ENCODE measurements at places on chromosomes 3 and 15.

GRCh38 chr3:74518610-74519009 is 95.8 kb downstream of the CNTN3 start:
- no peak for DNase-seq

GRCh38 chr3:2735392-2735894 is 374.7 kb downstream of the IL5RA start:
- no peak for DNase-seq

DNA sequence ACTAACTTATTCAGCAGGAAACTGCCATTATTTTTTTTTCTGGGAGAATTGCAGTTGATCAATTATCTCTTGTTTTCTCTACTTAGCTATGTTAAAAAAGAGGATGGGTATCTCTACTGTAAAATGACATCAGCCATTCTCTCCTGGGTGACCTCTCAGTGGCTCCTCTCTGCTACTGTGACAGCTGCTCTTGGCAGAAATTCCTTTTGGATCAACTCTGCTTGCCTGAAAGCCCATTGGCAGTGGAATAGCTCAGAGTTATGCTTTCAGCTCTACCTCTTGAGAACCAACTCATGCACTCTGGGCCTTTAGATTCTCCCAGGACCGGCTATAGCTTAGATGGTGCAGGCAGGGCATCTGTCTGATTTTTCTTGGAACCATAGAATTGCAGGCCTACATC is 99.9 kb upstream of the GAP43 start:
- no peak for DNase-seq

DNA sequence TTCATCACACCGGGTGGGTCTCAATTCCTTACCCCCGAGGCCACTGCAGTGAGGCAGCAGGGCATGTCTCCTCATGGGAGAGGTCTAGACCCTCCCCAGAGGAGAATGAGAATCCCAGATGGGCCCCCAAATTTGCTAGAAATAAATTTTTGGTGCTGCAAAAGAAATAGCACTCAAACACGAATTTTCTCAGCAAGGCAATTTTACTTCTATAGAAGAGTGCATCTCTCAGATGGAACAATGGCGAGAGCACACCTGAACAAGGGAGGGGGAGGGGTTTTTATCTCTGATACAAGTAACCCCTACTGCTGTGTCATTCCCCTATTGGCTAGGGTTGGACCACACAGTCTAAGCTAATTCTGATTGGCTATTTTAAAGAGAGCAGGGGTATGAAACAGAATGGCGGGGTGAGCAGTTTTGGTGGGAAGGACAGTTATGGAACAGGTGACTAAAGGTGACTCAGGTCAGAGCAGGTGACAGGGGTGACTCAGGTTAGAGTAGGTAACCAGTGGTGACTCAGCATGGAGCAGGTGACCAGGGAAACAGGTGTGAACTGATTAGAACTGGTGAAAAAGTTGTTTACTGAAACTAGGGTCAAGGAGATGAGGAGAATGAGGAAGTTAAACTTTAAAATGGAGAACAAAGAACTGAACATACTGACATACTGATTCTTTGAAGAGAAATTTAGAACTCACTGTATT is 93.0 kb upstream of the WNT7A start:
- no peak for DNase-seq

DNA sequence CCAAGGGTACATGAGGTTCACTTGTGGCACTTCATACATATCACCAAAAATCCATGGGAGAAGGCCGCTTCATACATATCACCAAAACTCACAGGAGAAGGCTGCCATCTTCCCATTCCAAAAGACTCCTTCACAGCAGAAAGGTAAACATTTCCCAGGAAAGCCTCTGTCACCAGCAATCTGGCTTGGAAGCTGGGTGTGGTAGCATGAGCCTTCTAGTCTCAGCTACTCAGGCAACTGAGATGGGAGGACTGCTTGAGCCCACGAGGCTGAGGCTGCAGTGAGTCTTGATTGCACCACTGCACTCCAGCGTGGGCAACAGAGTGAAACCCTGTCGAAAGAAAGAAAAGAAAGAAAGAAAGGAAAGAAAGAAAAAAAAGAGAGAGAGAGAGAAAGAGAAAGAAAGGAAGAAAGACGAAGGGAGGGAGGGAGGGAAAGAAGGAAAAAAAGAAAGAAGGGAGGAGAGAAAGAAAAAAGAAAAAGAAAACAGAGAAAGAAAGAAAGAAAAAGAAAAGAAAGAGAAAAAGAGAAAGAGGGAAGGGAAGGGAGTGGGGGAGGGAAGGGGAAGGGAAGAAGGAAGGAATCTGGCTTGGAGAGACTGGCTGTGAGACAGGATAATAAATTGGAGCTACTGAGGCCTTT is 7.2 kb downstream of the LRIG1 start:
- DNase-seq = no peak

DNA sequence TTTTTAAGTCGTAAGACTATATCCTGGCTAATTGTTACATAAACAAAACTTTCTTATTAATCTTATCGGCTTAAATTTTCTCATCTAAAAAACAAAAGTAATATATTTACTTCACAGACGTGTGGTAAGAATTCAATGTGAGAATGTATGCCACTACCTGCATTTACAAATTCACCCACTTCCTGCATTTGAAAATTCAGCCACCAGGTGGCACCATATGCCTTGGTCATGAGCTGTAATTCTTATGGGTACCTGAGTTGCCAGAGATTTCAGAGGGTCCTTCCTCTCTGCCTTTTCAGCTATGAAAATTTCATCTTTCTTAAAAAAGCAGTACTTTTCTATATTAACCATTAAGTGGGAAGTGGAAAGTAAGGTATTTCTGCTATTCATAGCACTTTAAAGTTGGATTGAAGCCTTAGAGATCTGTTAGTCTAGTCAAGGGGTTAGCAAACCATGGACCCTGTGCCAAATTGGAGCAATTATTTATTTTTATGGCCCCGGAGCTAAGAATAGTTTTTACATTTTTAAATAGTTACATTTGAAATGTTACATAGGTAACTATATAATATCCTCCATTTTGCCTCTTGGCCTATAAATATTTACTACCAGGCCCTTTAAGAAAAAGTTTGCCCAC is 127.8 kb downstream of the HCN4 start:
- peak; percentile 54 for DNase-seq

DNA sequence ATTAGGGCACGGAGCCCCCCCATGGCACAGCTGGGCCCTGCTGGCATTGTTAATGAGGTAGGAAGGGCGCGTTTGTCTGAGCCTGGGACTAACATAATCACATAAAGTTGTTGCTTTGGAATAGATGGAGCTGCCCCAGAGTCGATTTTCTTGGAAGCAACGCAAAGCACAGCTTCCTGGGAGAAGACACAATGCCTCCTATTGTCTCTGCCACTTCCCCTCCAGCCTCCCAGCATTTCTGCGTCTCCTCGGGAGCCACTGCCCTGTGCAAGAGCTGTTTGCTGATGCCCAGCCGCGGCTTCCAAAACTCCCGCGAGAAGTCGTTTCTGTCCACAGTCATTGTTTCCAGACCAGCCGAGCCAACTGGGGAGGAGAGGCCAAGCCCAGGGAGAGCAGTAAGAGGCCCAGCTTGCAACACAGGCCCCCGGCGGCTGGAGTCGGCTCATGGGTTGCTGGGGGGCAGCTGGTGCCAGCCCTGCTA is 18.1 kb upstream of the ALDH1A3 start:
- no peak for DNase-seq

DNA sequence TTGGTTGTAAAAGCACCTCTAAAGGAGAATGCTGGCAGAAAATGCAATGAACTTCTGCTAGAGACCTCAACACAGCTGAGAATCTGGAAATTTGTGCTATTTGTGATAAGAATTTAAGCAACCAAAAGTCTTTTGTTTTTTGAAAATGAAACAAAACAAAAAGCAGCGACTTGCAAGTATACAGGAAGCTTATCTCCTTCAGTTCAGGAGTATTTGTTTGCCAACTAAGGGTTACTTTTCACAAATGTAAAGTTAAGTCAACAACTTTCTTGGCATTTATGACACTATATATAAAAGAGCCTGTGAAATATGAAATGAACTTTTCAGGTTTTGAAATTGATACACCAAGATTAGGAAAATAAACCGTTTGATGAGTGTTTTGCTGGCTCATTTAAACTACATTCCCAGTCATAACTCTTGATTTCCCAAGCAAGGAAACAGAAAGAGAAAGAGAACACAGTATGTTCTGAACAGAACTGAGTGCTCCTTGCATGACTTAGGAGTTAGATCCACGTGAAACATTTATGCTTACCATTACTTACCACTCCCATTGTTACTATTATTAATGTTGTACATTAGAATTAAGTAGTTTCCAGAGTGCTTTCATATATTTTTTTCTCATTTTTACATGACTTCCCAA is 92.3 kb upstream of the COL8A1 start:
- no peak for DNase-seq

GRCh38 chr15:41946970-41947369 is 25.4 kb downstream of the EHD4 start:
- no peak for DNase-seq

GRCh38 chr3:48648188-48648850 is 13.1 kb upstream of the SLC26A6 start:
- no peak for DNase-seq

DNA sequence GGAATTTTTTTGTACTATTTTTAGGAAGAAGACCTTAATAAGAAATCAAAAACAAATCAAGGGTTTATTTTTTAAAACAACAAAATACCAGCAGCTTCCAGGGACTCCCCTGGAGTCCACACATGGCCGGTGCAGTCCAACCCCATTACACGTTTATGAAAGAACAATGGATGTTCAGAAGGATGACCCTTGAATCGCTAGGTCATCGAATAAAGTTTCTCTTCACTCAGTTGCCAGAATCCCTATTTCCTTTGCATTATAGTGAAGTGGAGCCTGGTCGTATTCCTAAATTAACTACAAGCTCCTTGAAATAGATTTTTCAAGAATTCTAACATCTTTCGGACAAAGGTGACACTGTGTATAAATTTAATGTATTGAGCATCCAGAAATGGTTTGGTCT is 95.1 kb downstream of the BDH1 start:
- no peak for DNase-seq

- DNase-seq = no peak
Observed at GRCh38 chr3:186319945-186320344, 42.1 kb downstream of the DGKG start.

GRCh38 chr3:56421205-56421604 is 47.1 kb downstream of the ERC2 start:
- DNase-seq = no peak

GRCh38 chr15:33675246-33675645 is 293.1 kb upstream of the CHRM5 start:
- no peak for DNase-seq

DNA sequence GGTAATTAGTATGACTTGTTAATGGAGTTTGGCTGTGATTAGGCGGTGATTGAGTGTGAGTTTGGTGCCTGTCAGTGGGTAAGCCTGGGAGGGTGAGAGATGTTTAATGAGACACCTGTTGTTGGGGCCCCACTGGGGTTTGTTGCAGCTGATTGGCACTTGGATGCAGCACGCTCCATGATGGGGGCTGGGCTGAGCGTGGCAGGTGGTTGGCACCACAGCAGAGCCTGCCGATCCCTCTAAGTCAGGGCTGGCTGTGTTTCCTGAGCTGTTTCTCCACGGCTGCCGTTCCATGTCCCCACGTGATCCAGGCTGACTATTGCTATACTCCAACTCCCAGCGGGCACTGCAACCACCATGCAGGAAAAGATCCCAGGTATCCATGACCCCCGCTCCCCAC is 93.5 kb upstream of the ARRDC4 start:
- DNase-seq = no peak

DNA sequence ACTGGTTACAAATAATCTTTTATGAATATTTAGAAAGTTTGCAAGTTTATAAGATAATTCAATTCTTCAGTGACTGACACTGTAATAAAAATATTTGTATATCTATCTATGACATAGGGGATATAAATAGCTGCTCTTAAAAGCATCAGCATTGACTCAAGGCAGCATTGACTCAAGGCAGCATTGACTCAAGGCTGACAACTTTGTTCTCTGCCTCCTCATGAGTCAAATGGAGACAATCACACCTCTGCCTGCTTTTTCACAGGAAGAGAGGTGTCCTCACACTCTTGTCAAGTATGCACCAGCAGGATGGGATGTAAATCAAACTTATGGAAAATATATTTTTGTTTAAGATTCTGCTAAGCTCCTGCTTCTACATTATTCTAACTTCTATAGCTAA is 1173.1 kb downstream of the NSUN3 start:
- DNase-seq = no peak

- no peak for DNase-seq
Observed at GRCh38 chr3:11900824-11901223, 54.1 kb upstream of the TAMM41 start.

DNA sequence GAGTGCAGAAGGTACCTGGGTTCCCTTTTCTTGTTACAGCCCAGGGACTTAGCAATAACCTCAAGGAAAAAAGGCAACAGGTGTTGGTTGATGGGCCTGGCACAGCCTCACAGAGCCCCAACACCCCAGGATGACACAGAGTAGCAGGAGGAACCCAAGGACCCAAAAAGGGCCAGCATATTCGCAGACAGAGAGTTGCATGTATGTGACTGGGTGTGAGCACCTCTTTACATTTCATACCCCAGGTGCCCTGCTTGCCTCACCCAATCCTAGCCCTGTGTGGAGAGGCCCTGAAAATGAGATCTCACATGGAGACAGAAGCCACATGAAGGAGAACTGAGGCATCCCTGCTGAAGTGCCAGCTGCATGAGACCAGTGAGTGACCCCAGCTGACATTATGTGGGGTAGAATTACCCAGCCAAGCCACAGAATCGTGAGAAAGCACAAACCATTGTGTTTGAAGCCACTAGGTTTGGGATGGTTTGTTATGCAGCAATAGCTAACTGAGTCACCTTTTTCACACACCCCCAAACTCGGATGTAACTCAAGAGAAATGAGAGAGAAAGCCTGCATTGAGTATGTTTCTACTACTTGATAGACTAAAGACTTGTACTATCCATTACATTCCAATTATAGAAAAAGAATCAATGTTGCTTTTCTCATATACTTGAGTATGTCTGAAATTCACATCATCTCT is 26.2 kb upstream of the HHATL start:
- DNase-seq = no peak

DNA sequence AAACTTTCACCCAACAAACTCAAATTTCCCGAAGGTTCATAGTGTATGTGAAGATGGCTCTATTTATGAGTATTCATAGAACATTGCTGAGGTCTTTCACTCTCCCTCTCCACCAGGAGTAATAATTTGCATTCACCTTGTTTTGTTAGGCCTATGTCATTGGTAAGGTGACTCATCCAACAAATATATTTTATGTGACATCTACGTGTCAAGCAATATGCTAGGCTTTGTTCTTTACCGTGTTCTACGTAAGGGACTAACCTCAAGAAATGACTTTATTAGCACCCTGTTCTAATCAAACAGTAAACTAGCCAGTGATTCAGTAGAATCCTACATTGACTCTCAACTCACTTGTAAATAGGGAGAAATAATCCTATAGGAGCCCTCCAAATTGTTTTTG is 334.4 kb downstream of the FGF12 start:
- DNase-seq = no peak

- no peak for DNase-seq
Observed at GRCh38 chr3:52458031-52458760, 2.8 kb downstream of the NISCH start.

GRCh38 chr3:114974387-114974786 is 172.7 kb downstream of the ZBTB20 start:
- no peak for DNase-seq

GRCh38 chr15:99307735-99308134 is 56.5 kb downstream of the LRRC28 start:
- no peak for DNase-seq
